Bronchial epithelial cell (primary cell): ENCODE measurements at places on chromosomes 2 and 18. TPM values are rescaled to one million over a fixed set of nuclear protein-coding genes. Genes with fewer than 3 reads are reported as not detected.

Gene PNPT1
- total RNA-seq = 30.1 and 30.8 TPM in 2 replicates

Gene CERKL
- not detected in 2 replicates for total RNA-seq

- DNase-seq = no peak
Measured at GRCh38 chr2:138474100-138474825, 27.3 kb upstream of the SPOPL start.

DNA sequence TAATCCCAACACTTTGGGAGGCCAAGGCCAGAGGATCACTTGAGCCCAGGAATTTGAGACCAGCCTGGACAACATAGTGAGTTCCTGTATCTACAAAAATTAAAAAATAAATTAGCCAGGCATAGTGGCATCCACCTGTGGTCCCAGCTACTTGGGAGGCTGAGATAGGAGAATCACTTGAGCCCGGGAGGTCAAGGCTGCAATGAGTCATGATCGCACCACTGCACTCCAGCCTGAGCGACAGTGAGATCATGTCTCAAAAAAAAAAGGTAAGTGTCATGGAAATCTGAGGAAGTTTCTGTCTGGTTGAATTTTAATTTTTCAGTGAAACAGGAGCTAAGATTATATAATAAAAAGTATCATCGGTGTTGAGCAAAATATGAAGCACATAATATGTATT, 2.5 kb upstream of the C2orf15 start:
- DNase-seq = peak; percentile 17

DNA sequence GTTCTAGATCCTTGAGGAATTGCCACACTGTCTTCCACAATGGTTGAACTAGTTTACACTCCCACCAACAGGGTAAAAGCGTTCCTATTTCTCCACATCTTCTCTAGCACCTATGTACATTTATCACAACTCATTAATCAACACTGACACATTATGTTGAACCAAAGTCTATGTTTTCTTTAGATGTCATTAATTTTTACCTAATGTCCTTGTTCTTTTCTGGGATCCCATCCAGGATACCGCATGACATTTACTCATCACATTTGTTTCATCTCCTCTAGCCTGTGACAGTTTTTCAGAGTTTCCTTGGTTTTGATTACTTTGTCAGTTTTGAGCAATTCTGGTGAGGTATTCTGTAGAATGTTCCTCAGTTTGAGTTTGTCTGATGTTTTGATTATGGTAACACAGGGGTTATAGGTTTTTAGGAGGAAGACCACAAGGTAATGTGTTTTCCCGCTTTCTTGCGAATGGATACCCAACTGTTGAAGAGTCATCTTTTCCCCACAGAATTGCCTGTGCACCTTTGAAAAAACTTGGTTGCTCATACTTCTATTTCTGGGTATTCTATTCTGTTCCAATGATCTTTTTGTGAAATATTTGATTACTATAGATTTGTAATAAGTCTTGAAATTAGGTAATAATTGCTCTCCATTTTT, 3.0 kb upstream of the UGT1A9 start:
- DNase-seq = no peak

- DNase-seq = no peak
Measured at GRCh38 chr18:3667255-3668137, 217.5 kb downstream of the TGIF1 start.

DNA sequence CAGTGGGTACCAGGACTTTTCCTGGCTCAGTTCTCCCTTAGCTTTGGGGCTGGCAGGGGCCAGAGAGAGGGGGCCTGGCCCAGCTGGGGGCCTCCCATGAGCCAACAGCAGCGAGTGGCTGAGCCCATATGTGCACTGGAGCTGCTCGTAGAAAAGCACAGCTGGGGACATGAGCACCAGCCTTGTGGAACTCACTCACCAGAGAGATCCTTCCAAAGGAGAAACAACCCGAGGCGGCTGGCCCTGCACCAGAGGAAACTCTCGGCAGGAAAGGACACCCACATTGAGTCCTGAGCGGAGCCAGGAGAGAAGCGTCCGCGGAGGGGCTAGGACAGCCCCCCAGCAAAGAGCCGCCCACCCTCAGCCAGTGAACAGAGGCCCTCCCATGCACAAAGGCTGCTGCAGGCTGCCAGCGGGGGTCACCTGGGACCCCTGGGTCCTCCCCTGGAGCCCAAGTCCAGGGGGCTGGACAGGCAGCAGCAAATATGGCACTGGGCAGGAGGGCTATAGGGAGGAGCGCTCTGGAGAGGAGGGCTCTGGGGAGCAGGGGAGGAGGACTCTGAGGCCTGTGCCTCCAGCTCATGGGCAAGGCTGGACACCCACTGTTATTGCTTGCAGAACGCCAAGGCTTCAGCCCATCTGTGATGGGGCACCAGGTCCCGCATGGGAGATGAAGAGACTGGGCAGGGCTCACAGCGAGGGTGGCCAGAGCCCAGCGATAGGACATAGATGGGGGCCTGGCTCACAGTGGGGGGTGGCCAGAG, 42.1 kb upstream of the SNED1 start:
- no peak for DNase-seq

Gene SF3B1
- 115 and 141 TPM in 2 replicates for total RNA-seq

DNA sequence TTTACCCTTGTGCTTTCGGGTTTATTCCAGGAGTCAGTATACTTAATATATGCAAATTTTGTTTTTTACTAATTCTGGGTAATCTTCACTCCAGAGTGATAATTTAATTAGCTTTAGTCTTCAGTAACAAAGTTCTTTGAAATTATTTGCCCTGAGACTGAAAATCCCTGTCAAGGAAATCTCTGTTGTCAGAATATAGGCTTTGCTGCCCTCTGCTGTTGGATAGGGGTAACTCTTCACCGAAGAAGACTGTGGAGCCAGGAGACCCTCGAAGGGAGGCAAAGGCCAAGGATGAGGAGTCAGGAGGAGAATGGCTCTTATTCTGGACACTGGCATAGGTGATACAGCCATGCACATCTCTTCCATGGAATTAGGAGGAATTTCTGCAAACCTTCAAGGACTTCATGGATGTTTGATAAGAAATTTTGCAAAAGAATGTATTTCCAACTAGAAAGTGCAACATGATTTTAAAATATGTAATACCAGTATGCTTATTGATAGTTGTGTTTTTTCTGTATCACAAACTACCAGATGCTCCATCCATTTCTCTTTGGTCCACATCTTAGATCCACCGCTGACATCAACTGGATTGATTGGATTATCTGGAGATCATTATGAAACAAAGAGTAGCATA, 182.3 kb downstream of the RDH14 start:
- DNase-seq = peak; percentile 36

- peak; percentile 24 for DNase-seq
Measured at GRCh38 chr2:204177977-204178522, 241.5 kb downstream of the ICOS start.

GRCh38 chr2:175253871-175254270, 72.4 kb upstream of the ATP5MC3 start:
- DNase-seq = no peak

DNA sequence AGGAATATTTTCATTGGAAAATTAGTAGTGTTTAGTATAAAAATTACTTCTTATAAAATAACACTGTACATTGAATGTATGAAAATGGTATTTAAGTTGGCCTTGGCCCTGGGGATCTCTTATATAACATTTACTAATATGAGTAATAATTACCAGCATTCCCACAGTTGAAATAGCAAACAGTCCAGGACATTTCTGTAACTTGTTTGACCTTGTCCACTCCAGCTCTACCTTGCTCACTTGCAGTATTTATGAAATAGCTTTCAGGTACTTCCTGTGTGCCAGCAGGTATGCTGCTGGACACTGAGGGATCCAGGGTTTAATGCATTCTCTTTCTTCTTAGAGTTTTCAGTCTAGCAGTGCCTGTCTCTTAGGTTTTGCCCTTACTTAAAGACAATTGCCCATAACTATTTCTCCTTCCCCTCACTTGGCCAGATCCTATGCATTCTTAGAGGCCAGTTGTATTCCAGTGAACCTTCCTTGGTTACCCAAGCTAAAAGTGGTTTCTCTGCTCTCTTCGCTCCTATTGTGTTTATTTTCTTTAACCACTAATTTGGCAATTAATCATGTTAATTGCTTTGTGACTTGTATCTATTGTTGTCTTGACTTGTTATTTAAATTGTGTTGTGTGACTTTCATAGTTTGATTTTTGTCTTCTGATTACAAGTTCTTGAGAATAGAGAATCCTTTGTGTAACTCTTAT, 25.9 kb downstream of the BABAM2 start:
- DNase-seq = peak; percentile 58
